Hepatocyte (in vitro differentiated cells): ENCODE measurements at places on chromosomes 3 and 15. TPM values are rescaled to one million over a fixed set of nuclear protein-coding genes. Genes with fewer than 3 reads are reported as not detected.
A peak's percentile ranks its signal among the peaks of the same experiment; 100 is the strongest.

Gene IL5RA
- polyA plus RNA-seq, result not detected in 2 replicates

DNA sequence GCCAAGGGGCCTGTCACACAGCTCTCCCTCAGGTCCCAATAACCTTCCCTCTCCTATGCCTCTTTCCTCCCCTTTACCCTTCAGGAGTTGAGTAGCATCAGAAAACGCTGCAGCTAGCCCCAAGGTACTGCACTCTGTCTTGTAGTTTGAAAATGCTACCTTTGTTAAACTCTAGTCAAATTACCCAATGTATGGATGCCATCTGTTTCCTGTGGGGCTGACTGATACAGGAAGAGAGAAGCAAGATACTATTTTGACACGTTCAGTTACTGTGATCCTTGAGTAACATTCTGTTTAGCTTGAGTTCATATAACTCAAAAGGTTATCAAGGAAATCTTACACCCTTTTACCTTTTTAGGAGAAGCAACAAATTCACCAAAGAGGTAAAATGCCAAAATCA, 493.1 kb downstream of the FHIT start:
- DNase-seq, result no peak

Gene PROS1
- 46.5 and 58.7 TPM in 2 replicates for polyA plus RNA-seq

DNA sequence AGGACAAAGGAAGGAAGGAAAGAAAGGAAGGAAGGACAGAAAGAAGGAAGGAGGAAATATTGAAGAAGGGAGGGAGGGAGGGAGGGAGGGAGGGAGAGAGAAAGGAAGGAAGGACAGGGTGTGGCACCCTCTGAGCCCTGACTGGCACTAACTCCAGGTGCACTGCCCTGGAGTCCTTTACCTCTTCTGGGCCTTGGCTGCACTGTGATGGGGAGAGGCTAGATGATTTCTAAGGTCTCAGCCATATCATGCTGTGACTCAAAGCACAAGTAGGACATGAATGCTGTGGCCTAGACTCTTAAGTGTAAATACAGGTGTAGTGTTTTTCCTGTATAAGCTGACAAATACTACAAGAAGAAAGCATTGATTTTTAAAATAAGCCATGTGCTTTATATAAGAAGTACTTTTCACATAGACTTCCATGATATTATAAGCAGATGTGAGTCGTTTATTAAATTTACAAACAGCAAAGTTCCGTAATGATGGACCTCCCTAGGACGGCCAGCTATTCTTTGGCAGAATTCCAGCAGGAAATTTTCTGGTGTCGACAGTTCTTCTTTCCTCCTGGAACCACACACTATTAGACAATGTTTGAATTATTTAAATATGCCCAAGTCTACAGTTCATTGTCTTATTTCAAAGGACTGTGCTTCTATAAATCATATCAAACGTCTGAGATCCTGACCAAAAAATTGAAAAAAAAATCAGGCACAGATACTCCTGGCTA, 213.8 kb upstream of the C2CD4B start:
- no peak for DNase-seq

- no peak for DNase-seq
These were observed 165.0 kb downstream of the MEX3B start for GRCh38 chr15:81880833-81881232.

- no peak for DNase-seq
These were observed 1.1 kb upstream of the MUSTN1 start for GRCh38 chr3:52835766-52836470.

GRCh38 chr3:173214576-173214975, 73.5 kb upstream of the SPATA16 start:
- DNase-seq, result no peak

DNA sequence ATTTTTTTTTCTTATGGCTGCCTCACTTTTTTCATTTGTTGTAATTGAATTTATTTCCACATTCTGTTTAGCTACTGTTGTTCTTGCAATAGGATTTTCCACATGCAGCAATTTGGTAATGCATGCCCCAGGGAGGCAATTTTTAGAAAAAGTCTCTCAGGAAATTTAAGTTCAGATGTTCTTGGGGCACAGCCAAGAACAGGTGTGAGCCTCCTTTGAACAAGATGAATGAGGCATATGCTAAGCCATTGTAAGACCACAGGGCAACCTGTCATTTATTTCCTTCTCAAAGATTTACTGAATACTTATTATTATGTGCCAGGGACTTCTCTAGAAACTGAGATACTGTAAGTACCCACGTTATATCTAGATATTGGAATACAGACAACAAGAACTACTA, 549.5 kb downstream of the DIPK2A start:
- no peak for DNase-seq

Gene CCR4
- not detected in 2 replicates for polyA plus RNA-seq

- DNase-seq, result no peak
These were observed 221.6 kb upstream of the ATP10A start for GRCh38 chr15:26084771-26085170.

DNA sequence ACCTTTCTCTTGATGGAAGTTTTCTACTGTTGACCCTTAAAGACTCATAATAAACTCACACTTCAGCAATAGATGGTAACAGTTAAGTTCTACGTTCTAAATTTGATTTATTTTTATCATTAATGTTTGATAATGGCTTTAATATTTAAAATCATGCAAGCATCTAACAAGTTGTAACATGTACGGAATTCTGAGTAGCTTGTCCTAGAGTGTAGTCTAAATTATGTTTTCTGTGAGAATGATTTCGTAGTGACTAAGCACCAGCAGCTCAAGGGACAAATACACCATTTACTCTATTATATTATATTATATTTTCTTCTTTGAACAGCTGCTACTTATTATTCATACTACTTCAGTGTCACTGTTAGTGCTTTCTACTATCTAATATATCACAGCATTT, 345.6 kb downstream of the NLGN1 start:
- no peak for DNase-seq

- DNase-seq, result no peak
These were observed 103.8 kb downstream of the NR1D2 start for GRCh38 chr3:24048843-24049242.

DNA sequence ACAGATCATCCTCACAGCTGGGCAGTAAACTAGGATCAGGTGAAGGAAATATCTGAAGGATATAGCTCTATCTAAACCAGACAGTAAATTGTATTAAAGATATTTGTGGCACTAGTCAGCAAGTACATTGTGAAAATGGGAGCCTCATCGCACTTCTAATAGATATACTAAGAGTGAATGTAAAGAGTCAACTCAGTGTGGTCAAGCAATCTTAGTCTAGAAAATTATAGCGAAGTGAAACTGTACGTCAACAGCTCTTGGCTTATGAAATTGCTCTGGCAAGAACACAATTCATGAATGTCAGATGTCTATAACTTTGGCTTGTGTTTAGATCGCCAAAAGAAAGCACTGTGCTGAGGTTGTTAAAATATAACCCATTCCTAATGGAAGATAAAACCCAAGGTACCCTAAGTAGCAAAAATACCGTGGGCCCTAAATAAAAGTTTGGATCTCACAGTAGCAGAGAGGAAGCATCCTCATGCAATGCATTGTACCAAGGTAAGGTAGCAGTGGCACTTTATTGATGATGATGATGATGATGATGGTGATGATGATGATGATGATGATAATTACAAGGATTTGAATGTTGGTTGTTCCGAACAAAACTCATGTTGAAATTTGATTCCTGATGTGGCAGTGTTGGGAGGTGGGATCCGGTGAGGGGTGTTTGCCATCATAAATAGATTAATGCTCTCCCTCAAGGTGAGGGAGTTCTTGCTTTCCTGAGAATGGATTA, 228.5 kb downstream of the UNC13C start:
- no peak for DNase-seq

Gene RTP3
- 0.57 and 1.8 TPM in 2 replicates for polyA plus RNA-seq

- DNase-seq, result peak; percentile 57
These were observed 76.0 kb downstream of the WWTR1 start for GRCh38 chr3:149581681-149582370.

Gene SCN11A
- polyA plus RNA-seq, result 0.86 and 1.9 TPM in 2 replicates

DNA sequence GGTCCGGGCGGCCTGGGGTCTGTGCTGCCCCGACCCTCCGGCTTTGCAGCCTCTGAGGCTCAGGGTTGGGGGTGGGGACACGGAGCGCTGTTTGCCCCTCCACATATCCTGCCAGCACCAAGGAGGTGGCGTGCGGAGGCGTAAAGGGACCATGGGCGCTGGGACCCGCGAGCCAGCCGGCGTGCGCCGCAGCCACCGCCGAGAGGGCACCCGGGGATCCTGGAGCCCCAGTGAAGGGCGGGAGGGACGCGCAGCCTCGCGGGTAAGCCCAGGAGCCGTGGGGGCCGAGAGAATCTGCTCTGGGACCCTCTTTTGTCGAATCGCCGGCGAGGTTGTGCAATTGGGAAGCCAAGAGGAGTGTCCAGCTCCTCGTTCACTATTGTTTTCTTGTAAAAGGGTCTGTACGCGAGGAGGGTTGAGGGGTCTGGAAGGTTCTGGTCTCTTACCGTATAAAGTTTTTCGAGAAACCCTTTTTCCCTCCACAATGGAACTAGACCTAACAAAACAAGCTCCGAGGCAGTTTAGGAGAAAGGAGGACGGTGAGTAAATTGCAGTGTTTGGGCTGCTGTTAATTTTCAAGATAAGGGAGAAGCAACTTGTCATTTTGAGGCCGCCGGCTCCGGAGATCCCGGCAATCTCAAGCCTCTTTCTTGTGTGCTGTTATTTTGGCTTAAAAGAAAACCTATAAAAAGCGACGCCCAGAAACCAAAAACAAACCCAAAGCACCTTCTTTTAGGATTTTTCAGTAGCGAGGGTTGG, 29.9 kb upstream of the ST3GAL6 start:
- DNase-seq, result peak; percentile 50

GRCh38 chr3:13947912-13948311, 68.0 kb upstream of the WNT7A start:
- DNase-seq, result no peak

DNA sequence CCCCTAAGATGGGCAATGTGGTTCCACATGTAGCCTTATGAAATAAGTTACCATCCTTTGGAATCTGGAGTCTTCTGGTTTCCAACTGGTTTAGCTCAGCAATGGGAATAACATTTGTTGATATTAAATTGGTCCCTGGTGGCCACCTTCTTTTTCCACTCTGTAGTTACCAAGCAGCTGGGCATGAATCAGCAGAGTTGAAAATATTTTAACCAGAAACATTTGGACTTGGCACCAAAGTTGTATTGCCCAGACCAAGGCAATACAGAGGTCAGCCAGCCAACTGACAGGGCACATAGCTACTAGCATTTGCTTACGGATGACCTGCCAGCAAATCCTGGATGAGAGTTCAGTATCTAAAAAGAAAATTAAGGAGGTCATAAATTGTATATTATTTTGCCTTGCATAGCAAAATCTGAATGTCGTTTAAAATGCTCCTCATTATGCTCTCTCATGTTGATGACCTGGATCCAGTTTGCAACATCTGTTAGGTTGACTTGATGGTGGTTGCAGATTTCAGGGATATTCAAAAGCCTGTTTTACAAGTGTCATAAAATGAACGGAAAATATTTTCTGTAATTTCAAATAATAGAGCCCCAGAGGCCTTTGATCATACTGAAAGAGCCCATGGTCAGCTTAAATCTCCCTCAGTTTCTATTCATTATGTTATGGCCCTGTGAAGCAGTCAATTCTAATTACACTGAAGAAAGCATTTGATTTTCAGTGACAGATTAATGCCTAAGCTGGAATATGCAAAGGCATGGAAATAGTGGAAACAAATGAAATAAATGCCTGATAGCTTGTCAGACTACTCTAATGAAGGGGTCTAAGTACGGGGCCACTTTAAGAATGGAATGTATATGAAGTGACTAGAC, 54.6 kb downstream of the PPM1L start:
- no peak for DNase-seq

DNA sequence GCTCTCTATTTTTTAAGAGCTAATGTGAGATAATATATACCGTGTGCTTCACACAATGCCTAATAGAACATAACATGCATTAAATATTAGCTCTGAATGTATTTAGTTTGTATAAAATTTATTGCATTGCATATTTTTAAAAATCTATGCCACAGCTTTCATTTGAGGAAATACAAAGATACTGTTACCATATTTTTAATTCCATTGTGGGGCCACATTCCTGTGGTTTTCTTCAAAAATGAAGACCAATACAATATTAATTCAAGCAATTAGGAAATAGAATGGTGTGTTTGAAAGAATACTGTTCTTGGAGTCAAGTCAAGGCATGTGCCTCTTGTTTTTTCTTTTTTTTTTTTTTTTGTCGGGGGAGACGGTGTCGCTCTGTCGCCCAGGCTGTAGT, 95.4 kb upstream of the CADPS start:
- no peak for DNase-seq

GRCh38 chr3:12986986-12987385, 86.2 kb downstream of the IQSEC1 start:
- peak; percentile 39 for DNase-seq

- DNase-seq, result no peak
These were observed 173.8 kb upstream of the BCL6 start for GRCh38 chr3:187919048-187919447.

- no peak for DNase-seq
These were observed 37.0 kb upstream of the CORO2B start for GRCh38 chr15:68541743-68542142.

GRCh38 chr3:105483476-105483875, 116.8 kb downstream of the ALCAM start:
- DNase-seq, result no peak

DNA sequence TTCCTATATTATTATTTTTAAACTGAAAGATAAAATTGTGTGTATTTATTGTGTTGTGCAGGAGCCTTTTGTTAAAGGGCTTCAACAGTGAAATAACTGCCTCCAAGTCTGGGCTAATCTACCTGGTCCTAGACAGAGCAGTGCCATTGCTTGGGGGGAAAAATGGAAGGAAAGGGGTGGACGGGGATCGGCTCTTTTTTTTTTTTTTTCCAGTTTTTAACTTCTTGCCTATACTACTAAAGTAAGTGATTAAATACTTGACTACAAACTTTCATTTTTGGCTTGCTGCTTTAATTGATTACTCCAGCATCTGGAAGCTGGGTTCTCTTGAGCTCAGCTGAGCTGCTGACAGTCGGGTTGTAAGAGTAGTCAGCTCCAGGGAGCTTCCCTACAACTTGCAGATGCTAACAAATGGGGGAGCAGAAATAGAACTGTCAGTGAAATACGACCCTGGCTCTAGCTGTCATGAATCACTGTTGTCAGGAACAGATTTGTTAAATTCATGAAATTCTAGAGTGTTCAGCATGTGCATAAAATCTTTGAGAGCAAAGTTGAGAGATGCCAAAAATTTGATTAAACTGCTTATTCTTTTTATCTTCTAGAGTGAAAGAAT, 276.7 kb downstream of the ROBO1 start:
- DNase-seq, result no peak

Gene TNFAIP8L3
- 0.91 and 3.4 TPM in 2 replicates for polyA plus RNA-seq

Gene ATP13A5
- polyA plus RNA-seq, result 0.10 TPM in 1 of 2 replicates, not detected in the other

DNA sequence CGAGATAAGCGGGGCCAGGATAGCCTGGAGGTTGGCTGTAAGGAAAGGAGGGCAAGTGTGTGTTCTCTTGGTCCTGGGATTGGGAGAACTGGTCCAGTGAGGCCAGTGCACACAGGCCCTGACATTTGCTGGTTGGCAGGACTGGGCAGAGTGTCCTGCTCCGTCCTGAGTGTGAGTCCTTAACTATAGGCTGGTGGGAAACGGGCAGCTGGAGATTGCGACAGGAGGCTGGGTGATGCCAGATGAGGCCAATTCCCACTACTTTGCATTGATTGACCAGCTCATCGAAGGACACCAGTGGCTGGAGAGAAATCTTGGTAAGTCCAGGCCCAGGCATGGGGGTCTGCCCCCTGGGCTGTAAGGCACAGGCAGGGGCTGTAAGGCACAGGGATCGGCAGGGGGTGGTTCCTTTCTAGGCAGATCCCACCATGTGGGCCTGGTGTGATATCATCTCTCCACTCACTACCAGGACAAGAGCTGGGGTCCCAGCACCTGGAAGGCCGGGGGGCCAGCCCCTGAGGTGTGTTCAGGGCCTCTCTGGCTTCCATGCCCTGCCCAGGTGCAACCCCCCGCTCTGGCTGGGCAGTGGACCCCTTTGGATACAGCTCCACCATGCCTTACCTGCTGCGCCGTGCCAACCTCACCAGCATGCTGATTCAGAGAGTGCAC, 3.2 kb downstream of the MAN2A2 start:
- DNase-seq, result no peak
